Pancreas (tissue), 10 donors: ENCODE measurements at places on chromosomes 1 and 21. TPM values are rescaled to one million over a fixed set of nuclear protein-coding genes. Genes with fewer than 3 reads are reported as not detected.

DNA sequence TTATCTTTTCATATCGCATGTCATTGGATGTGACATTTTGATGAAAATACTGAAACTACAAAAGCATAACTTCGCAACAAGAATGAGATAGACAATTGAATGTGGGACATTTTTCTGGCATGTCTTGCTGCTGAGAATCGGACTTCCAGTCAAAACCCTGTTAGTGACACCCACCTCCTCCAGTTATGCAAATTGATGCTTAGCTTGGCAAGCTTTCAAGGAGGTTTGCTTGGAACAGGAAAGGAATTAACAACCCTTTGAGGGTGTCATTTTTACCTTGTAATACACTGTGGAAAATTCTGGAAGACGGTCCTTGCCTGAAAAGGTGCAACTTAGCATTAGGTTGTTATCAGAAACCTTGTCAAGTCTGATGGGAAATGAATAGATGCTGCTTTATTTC lies 38.8 kb upstream of the FAM3B start:
- H3K4me1 ChIP-seq = no peaks in the 10 kb centered on the region
- no peak overlapping the region for H3K27ac ChIP-seq
- H3K36me3 ChIP-seq = no peaks in the 10 kb centered on the region
- DNase-seq = no peak

- no peak for DNase-seq
- H3K27me3 ChIP-seq = no peaks in the 10 kb centered on the region
- H3K27ac ChIP-seq = no peak overlapping the region
- no peaks in the 10 kb centered on the region for H3K4me1 ChIP-seq
These were observed 826.4 kb downstream of the PLA2G4A start for GRCh38 chr1:187655104-187655503.

- H3K36me3 ChIP-seq = no peaks in the 10 kb centered on the region
- H3K4me1 ChIP-seq = no peaks in the 10 kb centered on the region
- no peak overlapping the region for H3K4me3 ChIP-seq
- no peaks in the 10 kb centered on the region for H3K27me3 ChIP-seq
These were observed 155.6 kb downstream of the NUF2 start for GRCh38 chr1:163477276-163477830.

GRCh38 chr1:203629507-203630082 lies 3.0 kb downstream of the ATP2B4 start:
- H3K4me3 ChIP-seq = peak overlapping the region; percentile 43
- H3K27me3 ChIP-seq = no peaks in the 10 kb centered on the region
- peak; percentile 71 for DNase-seq
- peak overlapping the region; percentile 75 for H3K27ac ChIP-seq

DNA sequence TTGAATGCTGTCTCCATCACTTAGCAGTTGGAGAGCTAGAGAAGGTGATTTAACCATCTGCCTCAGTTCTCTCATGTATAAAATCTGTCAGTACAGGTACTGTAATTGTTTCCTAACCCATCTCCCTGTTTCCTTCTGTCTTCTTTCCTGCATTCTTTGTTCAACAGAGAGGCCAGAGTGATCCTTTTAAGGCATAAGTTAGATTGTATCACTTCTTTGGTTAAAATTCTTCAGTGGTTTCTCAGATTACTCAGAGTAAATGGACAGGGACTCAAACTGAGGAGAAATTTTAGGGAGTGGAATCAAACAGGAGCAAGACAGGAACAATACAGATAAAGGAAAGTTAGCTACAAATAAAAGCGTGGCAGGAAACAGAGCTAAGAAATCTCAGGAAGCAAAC lies 45.2 kb upstream of the SSX2IP start:
- no peaks in the 10 kb centered on the region for H3K36me3 ChIP-seq
- no peak overlapping the region for H3K4me3 ChIP-seq
- no peak for DNase-seq
- no peak overlapping the region for H3K27ac ChIP-seq

GRCh38 chr1:183103147-183103546 lies 79.9 kb downstream of the LAMC1 start:
- no peaks in the 10 kb centered on the region for H3K36me3 ChIP-seq
- no peaks in the 10 kb centered on the region for H3K27me3 ChIP-seq
- H3K4me1 ChIP-seq = no peaks in the 10 kb centered on the region
- DNase-seq = no peak
- H3K27ac ChIP-seq = no peak overlapping the region

- no peak overlapping the region for H3K4me3 ChIP-seq
- DNase-seq = no peak
- H3K36me3 ChIP-seq = no peaks in the 10 kb centered on the region
- no peaks in the 10 kb centered on the region for H3K27me3 ChIP-seq
- no peaks in the 10 kb centered on the region for H3K4me1 ChIP-seq
These were observed 358.4 kb upstream of the SGIP1 start for GRCh38 chr1:66175581-66175980.

DNA sequence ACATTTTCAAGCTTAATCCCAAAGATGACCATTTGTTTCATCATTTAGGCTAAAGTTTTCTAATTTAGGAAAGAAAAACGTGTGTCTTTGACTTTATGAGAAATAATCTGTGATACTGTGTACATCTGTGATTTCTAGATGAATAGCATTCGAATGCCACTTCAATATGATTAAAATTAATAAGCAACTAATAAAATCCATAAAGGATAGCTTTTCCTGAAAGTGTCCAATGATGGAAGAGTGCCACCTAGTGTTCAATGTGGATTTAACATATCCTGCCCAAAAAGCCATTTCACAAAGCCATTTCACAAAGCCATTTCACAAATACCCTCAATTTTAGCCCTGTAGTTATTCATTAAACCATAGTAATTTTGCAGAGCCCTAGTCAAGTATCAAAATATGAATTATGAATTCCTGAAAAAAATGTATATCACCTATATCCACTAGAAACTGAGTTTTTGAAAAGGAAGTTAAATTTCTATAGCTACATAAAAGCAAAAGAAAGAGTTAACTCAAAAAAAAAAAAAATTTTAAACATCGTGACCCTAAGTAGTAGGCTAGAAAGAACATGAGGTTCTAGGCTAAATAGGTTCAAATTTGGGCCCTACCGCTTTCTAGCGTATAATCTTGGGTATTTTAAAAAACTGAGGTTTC lies 19.1 kb downstream of the NME7 start:
- no peaks in the 10 kb centered on the region for H3K27me3 ChIP-seq
- no peak for DNase-seq
- no peak overlapping the region for H3K4me3 ChIP-seq

DNA sequence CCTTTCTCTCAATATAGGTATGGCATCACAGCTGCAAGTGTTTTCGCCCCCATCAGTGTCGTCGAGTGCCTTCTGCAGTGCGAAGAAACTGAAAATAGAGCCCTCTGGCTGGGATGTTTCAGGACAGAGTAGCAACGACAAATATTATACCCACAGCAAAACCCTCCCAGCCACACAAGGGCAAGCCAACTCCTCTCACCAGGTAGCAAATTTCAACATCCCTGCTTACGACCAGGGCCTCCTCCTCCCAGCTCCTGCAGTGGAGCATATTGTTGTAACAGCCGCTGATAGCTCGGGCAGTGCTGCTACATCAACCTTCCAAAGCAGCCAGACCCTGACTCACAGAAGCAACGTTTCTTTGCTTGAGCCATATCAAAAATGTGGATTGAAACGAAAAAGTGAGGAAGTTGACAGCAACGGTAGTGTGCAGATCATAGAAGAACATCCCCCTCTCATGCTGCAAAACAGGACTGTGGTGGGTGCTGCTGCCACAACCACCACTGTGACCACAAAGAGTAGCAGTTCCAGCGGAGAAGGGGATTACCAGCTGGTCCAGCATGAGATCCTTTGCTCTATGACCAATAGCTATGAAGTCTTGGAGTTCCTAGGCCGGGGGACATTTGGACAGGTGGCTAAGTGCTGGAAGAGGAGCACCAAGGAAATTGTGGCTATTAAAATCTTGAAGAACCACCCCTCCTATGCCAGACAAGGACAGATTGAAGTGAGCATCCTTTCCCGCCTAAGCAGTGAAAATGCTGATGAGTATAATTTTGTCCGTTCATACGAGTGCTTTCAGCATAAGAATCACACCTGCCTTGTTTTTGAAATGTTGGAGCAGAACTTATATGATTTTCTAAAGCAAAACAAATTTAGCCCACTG lies 11.5 kb downstream of the HIPK1 start:
- H3K27me3 ChIP-seq = no peaks in the 10 kb centered on the region
- peaks cover 8% of the 10 kb centered on the region for H3K4me1 ChIP-seq

DNA sequence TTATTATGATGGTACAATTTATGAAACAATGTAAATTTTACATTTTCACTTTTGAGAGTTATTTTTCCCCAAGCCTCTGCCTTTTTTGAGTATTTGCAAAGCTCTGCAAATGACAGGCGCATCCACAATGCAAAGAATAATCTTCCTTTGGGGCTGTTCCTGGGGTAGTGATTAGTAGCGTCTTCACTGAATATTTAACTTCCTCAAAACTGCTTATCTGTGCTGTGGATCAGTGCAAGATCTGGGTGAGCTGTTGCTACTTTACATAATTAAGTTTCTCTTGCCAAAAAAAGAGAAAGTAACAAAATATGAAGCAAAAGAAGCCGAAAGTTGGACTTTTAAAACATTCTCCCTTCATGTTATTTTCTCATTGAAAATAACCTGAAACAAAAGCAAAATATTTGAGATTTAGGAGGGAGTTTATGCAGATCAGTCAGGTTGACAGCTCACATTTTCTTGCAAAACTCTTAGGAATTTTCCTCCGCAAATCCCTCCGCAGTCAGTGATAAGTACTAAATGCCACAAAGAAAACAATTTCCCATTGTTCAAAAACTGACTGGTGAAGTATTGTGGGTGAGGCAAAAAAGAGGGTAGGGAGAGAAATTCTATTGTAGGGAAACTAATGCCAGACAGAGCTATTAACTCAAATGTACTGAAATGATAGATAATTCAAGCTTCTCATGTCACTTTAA lies 276.4 kb upstream of the B3GALT2 start:
- no peaks in the 10 kb centered on the region for H3K4me1 ChIP-seq
- no peak for DNase-seq
- no peak overlapping the region for H3K4me3 ChIP-seq
- no peaks in the 10 kb centered on the region for H3K36me3 ChIP-seq

DNA sequence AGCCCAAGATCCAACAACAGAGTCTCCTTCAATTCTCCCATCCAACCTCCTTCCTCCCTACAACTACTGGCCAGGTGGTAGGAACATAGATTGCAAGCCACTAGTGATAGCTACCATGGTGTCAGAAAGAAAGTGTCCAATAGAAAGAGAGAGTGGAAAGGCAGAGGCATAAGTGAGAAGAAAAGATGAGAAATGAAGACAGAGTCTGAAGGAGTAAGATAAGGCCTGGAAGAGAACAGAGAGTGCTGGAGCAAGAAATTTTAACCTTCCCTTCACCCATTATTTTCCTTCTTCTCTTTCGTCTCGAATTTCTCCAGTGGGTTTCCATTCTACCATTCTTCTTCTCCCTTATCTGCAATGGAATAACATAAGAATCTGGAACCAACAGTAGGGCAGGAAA lies 57.9 kb downstream of the CDC42BPA start:
- H3K27me3 ChIP-seq = no peaks in the 10 kb centered on the region
- H3K4me1 ChIP-seq = no peaks in the 10 kb centered on the region
- H3K36me3 ChIP-seq = no peaks in the 10 kb centered on the region
- H3K27ac ChIP-seq = no peak overlapping the region
- no peak overlapping the region for H3K4me3 ChIP-seq
- DNase-seq = no peak

GRCh38 chr1:166164995-166165660 lies 1.7 kb downstream of the FAM78B start:
- peak; percentile 52 for DNase-seq
- no peaks in the 10 kb centered on the region for H3K4me1 ChIP-seq
- H3K27me3 ChIP-seq = no peaks in the 10 kb centered on the region
- H3K36me3 ChIP-seq = no peaks in the 10 kb centered on the region
- no peak overlapping the region for H3K27ac ChIP-seq
- peak overlapping the region; percentile 38 for H3K4me3 ChIP-seq

GRCh38 chr1:119159111-119159510 lies 18.7 kb upstream of the WARS2 start:
- H3K27ac ChIP-seq = no peak overlapping the region
- H3K36me3 ChIP-seq = no peaks in the 10 kb centered on the region
- no peaks in the 10 kb centered on the region for H3K4me1 ChIP-seq
- H3K4me3 ChIP-seq = no peak overlapping the region
- H3K27me3 ChIP-seq = no peaks in the 10 kb centered on the region
- no peak for DNase-seq

GRCh38 chr1:203281033-203281432 lies 24.3 kb upstream of the BTG2 start:
- H3K36me3 ChIP-seq = no peaks in the 10 kb centered on the region
- H3K4me3 ChIP-seq = no peak overlapping the region
- no peaks in the 10 kb centered on the region for H3K27me3 ChIP-seq
- H3K27ac ChIP-seq = peak overlapping the region; percentile 2

- no peak for DNase-seq
- no peaks in the 10 kb centered on the region for H3K27me3 ChIP-seq
- peaks cover 14% of the 10 kb centered on the region for H3K36me3 ChIP-seq
- H3K4me1 ChIP-seq = peaks cover 37% of the 10 kb centered on the region
These were observed 21.9 kb upstream of the ALDH4A1 start for GRCh38 chr1:18924221-18924691.

DNA sequence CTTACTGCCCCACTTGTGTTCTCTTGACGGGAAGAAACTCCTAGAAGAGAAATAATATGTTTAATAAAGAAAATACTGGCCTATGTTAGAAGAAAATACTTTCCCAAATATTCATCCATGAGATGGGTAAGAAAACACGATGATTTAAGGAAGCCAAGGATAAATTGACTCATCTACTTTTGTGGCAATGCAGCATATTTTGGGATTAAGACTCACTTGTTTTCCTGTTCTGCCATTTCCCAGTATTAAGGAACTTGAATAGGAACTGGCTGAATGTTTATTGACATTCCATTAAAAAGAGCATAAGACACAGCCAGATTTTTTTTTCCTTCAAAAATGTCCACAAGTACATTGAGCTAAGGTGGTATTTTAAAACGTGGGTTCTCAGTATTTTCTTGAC lies 10.9 kb upstream of the ADAMTS5 start:
- no peaks in the 10 kb centered on the region for H3K27me3 ChIP-seq
- DNase-seq = no peak
- no peaks in the 10 kb centered on the region for H3K4me1 ChIP-seq
- H3K4me3 ChIP-seq = no peak overlapping the region
- no peaks in the 10 kb centered on the region for H3K36me3 ChIP-seq

Gene PUM1
- 47.4 TPM for total RNA-seq

Gene AUNIP
- total RNA-seq = not detected

Gene SPSB1
- total RNA-seq = 27.5 TPM

Gene NUP210L
- total RNA-seq = not detected

Gene CYP2J2
- total RNA-seq = 1.2 TPM

Gene GJB3
- 0.25 TPM for total RNA-seq

Gene PROK1
- total RNA-seq = not detected

Gene GSTM4
- total RNA-seq = 13.6 TPM
